NCI-H526 (cell line): ENCODE measurements at places on chromosomes 16 and 17.

- peak; percentile 3 for DNase-seq
Observed at GRCh38 chr16:67372664-67373063, 20.6 kb downstream of the TPPP3 start.

- no peak for DNase-seq
Observed at GRCh38 chr16:67257486-67258160, 8.8 kb downstream of the SLC9A5 start.

- DNase-seq: no peak
Observed at GRCh38 chr16:49547448-49547847, 173.8 kb downstream of the C16orf78 start.

DNA sequence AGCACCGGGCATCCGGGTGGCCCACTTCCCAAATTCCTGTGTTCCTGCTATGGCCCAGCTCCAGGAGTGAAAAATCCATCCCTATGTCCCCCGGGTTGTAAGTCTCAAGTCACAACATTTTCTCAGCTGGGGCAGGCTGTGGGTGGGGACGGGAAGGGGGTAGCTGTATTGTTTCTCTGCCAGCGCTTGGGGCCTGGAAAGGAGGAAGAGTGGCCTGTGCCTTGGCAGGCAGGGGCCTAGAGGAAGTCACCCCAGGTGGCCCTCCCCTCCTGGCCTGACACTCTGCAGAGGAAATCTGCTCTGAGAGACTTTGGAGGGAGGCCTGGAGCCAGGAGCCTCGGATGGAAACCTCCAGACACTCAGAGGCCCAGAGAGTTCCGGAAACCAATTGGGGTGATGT lies 10.6 kb upstream of the SCN4A start:
- no peak for DNase-seq

- no peak for DNase-seq
Observed at GRCh38 chr17:81282141-81282540, 13.0 kb downstream of the SLC38A10 start.

GRCh38 chr17:17681744-17682292 lies 560 bp downstream of the RAI1 start:
- DNase-seq: peak; percentile 66

- no peak for DNase-seq
Observed at GRCh38 chr17:61575983-61576382, 15.0 kb downstream of the NACA2 start.

DNA sequence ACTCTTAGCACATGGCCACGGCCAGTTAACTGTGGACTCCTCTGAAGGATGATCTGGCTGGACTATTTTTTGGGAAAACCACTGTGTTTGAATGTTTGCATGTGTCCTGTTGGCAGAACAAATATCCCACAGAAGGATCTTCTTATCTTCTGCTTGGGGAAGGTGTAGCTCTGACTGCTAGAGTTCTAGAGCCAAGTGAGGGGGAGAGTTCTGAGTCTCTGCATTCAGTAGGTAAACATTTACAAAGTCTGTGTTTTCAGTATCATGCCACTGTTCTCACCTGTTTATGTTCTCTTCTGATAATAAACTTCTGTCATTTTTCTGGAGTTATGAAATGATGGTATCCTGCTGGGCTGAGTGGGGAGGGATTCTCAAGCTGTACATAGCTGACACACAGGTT lies 241.1 kb downstream of the WWOX start:
- DNase-seq: no peak

DNA sequence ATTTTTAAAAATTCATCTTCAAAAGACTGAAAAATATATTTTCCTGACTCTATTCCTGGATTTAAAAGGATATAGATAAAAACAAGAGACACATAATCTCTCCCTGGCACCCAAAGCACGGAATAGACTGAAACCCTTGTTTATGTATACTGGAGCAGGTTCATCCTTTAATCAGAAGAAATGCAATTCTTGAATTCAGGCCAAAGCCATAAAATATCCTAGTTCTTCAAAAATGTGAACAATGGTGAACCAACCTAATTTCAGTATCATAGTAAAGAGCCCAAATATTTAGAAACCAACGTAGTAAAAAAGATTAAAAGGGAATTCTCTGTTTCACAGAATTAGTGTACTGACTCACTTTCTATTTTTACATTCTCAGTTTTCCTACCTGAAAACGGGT lies 188.5 kb upstream of the C17orf78 start:
- no peak for DNase-seq

DNA sequence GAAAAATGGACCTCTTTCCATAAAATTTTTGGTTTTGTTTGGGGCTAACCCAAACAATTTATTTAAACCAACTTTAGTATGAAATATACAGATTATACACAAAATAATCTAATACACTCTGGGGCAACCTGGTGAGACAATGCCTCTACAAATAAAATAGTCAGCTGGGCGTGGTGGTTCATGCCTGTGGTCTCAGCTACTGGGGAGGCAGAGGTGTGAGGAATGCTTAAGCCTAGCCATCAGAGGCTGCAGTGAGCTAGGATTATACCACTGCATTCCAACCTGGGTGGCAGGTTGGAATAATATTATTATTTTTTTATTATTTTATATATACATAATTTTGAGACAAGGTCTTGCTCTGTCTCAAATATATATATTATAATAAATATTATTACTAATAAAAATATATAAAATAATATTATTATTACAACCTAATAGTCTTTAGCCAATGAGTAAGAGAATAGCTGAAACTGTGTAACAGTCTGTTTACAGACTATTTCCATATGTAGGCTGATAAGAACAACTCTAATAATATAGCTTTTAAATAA lies 50.5 kb downstream of the GLG1 start:
- no peak for DNase-seq

DNA sequence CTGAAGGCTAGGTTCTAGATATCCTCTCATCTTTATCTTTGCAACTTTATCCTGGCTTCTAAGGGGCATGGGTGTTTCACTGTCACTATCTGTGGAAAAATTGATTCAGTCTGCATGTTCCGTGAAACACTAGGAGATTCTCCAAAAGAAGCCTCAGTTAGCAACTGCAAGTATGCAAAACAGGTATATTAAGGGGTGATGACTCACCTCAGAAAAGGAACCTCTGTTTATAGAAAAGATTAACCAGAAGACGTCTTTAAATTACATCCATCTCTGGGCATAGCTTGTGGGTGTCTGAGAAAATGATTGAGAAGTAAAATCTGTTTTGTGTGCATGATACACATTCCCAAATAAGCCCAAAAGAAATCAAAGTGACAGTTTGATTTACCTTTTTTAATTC lies 353.8 kb upstream of the HSBP1 start:
- no peak for DNase-seq

DNA sequence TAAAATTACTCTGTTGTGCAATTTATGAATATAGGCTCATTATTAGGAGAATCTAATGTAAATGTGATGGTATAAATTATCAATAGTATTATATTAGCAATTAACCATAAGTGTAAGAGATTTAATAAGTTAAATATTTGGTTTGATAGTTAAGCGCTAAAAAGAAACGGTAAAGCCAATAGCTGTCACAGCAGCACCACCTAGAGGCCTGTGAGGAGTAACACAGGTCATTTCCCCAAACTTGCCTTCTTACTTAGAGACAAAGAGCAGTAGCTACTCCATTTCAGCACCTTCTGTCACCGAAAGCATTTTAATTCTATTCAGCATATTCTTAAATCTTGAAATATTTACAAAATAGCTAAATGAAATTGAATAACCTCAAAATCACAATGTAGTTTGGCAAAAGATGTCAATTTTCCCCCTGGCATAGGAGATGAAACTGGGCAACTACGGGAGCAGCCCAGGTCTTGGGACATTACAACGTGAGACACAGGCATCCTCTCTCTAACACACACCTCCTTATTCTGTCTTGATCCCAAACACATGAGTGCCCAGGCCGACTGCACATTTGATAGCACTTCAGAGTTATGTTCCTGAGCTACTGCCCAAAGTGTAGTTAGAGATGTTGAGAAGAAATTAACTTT lies 14.3 kb upstream of the DYNLRB2 start:
- DNase-seq: peak; percentile 46

DNA sequence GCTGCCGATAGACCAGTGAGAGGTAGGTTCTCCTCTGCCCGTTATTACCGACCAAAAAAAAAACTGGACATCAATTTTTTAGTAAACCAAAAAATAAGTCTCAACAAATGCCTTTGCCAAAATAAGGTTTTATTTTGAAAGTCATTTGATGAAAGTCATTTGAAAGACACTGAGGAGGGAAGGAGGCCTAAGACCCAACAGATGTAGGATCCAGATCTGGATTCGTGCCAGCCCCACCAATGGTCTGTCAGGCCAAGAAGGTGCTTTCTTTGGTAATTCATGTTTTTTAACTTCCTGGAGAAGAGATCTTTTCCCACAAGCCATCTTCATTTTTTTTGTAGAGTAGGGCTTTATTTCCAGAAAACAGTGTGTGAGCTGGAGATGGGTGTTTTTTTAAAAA lies 18.1 kb downstream of the NTAN1 start:
- DNase-seq: no peak

DNA sequence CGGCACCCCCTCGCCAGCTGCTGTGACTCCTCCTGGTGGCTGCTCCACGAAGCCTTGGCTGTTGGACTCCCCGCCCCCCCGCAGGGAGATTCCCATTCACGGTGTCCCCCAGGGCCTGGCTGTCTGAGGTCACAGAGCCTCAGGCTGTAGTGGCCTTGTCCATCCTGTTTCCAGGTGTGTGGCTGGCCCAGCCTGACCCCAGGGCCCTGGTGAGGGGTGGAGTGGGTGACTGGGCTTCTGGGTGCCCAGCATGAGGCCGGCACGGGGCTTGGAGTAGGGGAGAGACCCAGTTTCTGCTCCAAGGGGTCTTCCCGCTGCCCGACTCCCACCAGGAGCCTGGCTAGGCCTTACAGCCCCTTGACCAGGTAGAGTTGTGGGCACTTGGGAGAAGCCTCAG lies 10.4 kb downstream of the PRSS27 start:
- no peak for DNase-seq

DNA sequence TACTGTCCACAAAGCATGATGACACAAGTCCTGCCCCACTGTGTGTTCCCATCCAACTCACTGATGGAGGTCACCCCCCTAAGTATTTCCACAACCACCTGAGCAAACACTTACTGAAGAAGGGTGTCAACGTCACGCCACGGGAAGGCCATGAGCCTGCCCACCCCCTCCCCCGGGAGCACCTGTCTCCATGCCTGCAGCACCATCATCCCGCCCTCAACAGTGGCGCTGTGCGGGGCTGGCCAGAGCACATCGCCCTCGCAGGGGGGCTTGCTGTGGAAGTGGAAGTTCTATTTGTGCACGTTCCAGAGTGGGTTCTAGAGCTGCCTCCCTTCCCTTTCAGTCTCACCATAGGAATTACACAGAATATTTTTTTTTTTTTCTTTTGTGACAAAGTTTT lies 4.3 kb upstream of the MBTPS1 start:
- no peak for DNase-seq

GRCh38 chr16:66291833-66292232 lies 74.7 kb upstream of the CDH5 start:
- no peak for DNase-seq

DNA sequence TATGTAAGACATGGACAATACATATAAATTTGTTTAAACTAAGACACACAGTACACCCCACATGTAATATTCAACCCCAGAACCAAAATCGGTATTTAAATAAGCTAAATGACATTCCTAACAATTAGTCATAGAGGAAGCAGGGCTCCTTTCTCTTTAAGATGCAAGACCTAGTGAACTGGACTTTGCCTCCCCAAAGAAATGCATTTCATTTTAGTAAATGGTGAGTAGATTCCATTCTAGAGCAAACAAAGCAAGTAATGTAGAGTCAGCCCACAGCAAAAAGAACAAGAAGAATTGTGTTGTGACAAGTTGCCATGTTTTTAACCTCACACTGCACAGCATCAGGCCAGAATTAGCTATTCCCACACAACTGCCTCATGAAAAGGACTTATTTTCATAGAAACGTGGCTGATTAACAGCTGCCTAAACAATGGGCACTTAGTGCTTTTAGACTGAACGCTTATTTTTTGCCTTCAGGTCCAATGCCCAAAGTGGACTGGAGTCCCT lies 14.4 kb downstream of the DNAJC7 start:
- no peak for DNase-seq

DNA sequence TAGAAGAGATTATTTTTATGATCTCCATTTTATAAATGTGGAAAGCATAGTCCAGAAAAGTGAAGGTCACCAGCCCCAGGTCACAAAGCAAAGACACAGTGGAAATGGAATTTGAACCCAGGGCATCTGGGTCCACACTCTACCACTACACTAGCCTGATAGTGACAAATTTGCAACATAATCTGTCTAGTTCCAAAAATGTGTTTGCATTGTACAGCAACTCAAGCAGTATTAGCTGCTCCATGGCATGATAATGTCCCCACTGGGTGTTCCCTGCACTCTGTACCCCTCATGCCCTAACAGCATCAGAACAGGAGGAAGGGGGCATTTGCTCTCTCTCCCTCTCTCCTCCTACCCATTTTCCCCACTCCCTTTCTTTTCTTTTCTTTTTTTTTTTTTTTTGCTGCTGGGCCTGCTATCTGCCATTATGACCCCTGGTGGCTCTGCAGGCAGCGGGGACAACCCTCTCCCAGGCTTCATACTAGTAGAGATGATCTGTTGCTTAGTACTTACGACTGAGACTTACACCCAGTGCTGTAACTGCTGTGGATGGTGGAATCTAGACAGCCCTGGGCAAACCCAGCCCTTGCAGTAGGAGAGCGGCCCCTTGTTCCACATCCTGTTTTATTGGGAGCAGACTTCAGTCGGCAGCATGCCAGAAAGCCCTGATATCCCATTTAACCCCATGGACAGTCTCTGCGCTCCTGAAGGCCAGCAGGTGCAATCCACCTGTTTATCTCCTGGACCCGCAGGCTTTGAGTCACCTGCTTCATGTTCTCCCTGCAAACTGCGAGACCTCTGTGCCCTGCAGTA lies 306.3 kb downstream of the SOX9 start:
- peak; percentile 42 for DNase-seq

- no peak for DNase-seq
Observed at GRCh38 chr17:69141431-69142174, at the start of gene ABCA6. TSS of gene ABCA6 (minus strand) at chr17:69141895. CDS start at chr17:69140703, 1,192 bp downstream.

DNA sequence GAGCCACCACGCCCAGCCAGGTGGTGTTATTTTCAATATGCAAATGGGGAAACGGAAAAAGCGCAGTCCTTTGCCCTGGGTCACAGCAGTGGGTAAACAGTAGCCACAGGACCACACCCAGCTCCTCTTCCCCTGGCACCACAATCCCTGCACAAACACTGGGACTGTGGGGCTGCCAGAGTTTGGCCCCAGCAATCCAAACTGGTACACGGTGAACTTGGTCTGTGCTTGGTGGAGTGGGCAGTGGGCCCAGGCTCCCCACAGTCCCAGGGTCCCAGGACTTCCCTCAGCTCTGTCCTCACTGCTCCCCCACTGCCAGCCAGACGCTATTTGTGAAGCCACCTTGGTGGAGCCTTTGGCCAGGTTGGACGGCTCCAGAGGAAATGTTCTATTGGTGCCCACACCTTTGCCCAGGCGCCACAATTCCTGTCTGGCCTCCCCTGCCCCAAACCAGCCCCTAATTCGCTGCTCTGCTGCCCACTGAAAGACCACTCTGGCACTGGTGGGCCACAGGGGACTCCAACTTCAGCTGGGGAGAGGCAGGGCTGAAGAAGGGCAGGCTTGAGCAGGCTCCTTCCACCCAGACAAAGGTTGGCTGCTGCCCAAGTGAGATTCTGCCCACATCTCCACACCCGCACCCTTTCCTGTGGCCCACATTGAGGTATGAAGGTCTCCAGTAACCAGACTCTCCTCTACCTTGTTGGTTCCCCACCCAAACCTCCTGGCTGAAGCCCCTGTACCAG lies 2.1 kb downstream of the CHAD start:
- peak; percentile 63 for DNase-seq

GRCh38 chr17:75105126-75106080 lies 4.4 kb upstream of the ARMC7 start:
- peak; percentile 86 for DNase-seq
